ENCODE measurements at places on chromosomes 5 and 9.

DNA sequence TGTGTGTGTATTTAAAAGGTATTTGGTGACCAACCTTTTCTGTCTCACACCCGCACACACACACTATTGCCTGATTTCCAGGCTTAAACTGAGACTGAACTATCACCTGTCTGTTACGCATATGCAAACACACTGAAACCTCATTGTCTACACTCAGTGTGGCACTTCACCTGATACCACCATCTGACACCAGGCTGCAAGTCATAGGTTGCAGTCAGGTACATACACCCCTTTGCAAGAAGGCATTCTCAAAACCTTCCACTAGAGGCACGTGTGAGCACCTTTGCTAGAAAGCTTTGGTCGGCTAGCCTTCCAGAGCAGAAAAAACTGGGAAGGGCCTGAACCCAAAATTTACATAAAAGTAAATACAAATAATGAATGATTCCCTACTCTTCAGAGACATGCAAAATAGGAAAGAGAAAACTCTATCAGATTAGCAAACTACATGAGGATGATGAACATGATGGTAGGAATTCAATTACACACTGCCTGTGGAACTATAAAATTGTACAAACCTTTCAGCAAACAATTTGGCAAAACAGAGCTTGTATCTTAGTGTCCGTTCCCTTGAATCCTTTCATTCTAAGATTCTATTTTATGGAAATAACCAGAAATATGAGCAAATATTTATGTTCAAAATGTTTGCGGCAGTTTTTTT, 5.9 kb upstream of the FOXD1 start:
- peaks cover 7% of the 10 kb centered on the region for H3K4me1 ChIP-seq
- no peak overlapping the region for H3K27ac ChIP-seq
- no peak overlapping the region for H3K4me3 ChIP-seq
- DNase-seq = no peak

- H3K36me3 ChIP-seq = peaks cover 3% of the 10 kb centered on the region
- H3K27me3 ChIP-seq = peaks cover 3% of the 10 kb centered on the region
- DNase-seq = no peak
- peaks cover 29% of the 10 kb centered on the region for H3K4me1 ChIP-seq
- no peak overlapping the region for H3K27ac ChIP-seq
Measured at GRCh38 chr5:14410394-14411201, 171.0 kb upstream of the OTULINL start.

DNA sequence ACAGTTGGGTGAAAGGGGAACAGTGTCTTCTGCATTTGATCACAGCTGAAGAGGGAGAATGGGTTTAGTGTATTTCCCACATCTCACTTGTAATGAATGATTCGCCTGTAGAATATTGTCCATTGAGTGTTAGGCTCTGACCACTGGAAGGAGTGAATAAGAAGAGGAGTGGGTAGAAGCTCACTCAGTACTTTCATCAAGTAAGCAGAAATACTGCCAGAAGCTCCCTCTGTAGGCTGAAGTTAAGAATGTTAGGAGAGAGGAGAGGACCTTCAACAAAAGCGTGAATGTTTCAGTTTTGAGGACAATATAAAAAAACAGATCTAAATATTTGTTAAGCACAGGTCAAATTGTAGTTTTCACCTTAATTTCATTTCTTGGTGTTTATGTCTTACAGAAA, 27.5 kb downstream of the FSD1L start:
- H3K4me1 ChIP-seq = no peaks in the 10 kb centered on the region
- H3K27ac ChIP-seq = no peak overlapping the region
- no peak overlapping the region for H3K4me3 ChIP-seq
- DNase-seq = no peak

GRCh38 chr5:101838435-101838834, 457.6 kb downstream of the SLCO4C1 start:
- H3K27me3 ChIP-seq = no peaks in the 10 kb centered on the region
- DNase-seq = no peak
- H3K27ac ChIP-seq = no peak overlapping the region
- no peaks in the 10 kb centered on the region for H3K36me3 ChIP-seq
- H3K4me3 ChIP-seq = no peak overlapping the region
- H3K4me1 ChIP-seq = no peaks in the 10 kb centered on the region

DNA sequence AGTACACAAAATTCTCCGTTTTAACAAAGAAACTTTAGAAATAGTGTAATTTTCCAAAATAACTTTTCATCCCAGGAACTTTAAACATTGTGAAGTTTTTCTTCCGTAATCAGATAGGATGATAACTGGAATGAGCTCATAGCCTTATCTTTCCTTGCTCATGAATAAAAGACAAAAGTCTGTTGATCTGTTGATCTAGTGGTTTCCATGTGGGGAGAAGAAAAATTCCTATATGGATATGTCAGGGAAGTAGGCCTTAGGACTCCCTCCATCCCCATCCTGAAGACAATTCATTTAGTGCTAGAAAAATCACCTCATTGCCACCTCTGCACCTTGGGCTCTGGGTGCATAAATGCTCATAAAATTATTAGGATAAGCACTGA, 266.6 kb downstream of the SMARCA2 start:
- DNase-seq = no peak
- H3K27ac ChIP-seq = no peak overlapping the region
- no peaks in the 10 kb centered on the region for H3K27me3 ChIP-seq
- no peak overlapping the region for H3K4me3 ChIP-seq

DNA sequence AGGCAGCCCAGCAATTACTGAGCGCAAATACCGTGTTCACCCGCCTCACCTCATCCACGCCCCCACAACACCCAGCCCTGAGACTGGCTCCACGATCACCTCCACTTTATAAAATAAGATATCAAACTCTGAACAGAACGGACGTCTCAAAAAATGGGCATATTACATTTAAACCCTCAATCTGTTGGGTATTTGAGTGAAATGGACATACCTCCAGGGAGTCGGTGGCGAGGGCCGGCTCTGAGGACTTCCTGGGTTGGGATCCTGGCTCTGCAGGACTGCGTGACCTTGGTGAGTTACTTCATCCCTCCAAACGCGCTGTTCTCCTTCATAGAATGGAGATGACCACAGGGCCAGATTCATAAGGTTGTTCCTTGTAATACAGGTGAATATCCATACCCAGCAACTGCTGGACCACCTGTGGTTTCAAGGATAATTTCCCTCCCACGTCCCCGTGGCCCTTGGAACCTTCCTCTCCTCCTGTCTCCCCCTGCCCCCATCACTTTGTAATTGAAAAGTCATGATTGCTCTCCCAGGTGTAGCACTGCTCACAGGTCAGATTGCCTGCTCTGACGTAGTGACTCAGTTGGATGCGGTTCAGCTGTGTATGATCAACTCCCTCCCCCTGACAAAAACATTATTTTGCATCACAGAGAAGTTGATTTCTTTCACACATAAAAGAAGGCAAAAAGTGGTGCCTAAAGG, 135.6 kb downstream of the KCNIP1 start:
- H3K27ac ChIP-seq = no peak overlapping the region
- H3K27me3 ChIP-seq = peaks cover 12% of the 10 kb centered on the region
- DNase-seq = no peak
- no peak overlapping the region for H3K4me3 ChIP-seq
- H3K36me3 ChIP-seq = no peaks in the 10 kb centered on the region

DNA sequence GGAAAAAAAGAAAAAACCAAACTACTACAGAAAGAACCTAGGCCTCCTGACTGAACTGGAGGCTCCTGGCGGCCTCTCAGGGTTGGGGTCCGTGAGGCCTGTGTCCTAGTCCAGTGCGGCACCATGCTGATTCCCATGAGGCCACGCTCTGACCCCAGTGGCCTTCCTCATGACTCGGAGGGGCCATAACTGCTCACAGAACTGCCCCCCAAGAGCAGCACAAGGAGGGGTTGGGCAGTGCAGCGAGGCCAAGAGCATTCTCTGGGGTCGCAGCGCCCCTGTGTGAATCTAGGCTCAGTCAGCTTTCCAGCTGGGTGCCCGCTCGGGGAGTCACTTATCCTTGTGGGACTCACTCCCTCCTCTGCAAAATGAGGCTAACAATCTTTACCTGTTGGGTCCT, 79.3 kb upstream of the FBXW11 start:
- no peaks in the 10 kb centered on the region for H3K27me3 ChIP-seq
- no peak for DNase-seq
- no peak overlapping the region for H3K4me3 ChIP-seq

DNA sequence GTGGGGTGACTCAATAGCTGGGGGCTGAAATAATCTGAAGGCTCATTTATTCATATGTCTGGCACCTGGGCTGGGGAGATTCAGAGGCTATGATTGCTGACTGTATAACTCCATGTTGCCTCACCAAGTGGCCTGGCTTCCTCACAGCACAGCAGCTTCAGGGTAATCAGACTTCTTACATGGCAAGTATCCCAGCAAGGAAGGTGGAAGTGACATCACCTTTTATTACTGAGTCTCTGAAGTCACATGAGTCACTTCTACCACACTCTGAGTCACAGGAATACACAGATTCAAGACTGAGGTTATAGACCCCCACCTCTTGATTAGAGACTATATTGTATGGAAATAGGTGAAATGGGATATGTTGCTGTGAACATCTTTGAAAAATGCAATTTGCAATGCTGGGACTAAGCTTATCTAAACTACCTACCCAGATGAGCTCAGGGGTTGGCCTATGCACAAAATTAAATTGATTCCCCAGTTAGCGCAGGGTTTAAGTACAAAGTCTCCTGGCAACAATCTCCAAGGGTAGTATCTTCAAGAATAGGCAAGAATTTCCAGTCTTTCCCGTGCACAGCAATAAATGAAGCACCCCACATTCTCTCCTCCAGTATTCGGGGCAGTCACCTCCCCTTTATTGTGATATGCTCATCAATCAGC, 553.1 kb downstream of the LRRC70 start:
- H3K27ac ChIP-seq = no peak overlapping the region
- no peak for DNase-seq
- H3K4me1 ChIP-seq = no peaks in the 10 kb centered on the region
- no peaks in the 10 kb centered on the region for H3K27me3 ChIP-seq
- no peak overlapping the region for H3K4me3 ChIP-seq

GRCh38 chr9:136840140-136840876, 2.0 kb upstream of the AJM1 start:
- no peak for DNase-seq
- no peaks in the 10 kb centered on the region for H3K4me1 ChIP-seq
- H3K27me3 ChIP-seq = no peaks in the 10 kb centered on the region
- H3K4me3 ChIP-seq = no peak overlapping the region

Data from activated T-helper 1 cell treated with anti-CD3 and anti-CD28 coated beads, Interleukin-12 subunit alpha, Interleukin-12 subunit beta, Interleukin-2, Interleukin-4 antibody, amounts not matched to agents 30 ng/mL and 10 ng/mL and 1 ng/mL, durations not matched to agents 14 hours and 24 hours and 36 hours (primary cell).